ENCODE measurements at places on chromosomes 1 and 21. TPM values are rescaled to one million over a fixed set of nuclear protein-coding genes. Genes with fewer than 3 reads are reported as not detected.

The SLC45A3 gene
- total RNA-seq, result 4.1 TPM

The TBX19 gene
- 2.6 TPM for total RNA-seq

The ARHGEF10L gene
- 26.5 TPM for total RNA-seq

The LCE2B gene
- not detected for total RNA-seq

The C1QTNF12 gene
- total RNA-seq, result 1.2 TPM

The NBL1 gene
- total RNA-seq, result 180 TPM

DNA sequence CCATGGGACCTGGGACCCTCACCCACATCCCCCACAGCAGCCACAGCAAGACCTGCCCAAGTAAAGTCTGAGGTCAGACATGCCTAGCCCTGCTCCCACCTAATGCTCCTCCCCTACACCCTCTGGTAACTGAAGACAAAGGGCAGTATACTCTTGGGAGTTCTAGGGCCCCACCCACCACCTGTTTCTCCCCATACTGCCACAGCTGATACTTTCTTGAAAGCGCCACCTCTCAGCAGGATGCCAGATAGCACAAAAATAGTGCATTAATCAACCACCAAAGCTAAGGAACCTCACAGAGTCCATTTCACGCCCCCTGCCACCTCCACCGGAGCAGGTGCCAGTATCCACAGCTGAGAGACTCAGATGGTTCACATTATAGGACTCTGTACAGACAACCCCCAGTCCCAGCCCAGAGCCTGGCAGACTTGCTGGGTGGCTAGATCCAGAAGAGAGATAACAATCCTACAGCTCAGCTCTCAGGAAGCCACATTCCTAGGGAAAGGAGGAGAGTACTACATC lies 238.1 kb downstream of the LRRC40 start:
- no peaks in the 10 kb centered on the region for H3K4me1 ChIP-seq
- no peak overlapping the region for H3K4me3 ChIP-seq
- no peak overlapping the region for H3K27ac ChIP-seq
- no peaks in the 10 kb centered on the region for H3K27me3 ChIP-seq
- no peak for DNase-seq

GRCh38 chr1:2304921-2305681 lies 77.0 kb downstream of the SKI start:
- H3K36me3 ChIP-seq, result peaks cover 74% of the 10 kb centered on the region
- H3K4me1 ChIP-seq, result peaks cover 29% of the 10 kb centered on the region
- H3K27ac ChIP-seq, result no peak overlapping the region
- H3K4me3 ChIP-seq, result no peak overlapping the region
- no peak for DNase-seq

DNA sequence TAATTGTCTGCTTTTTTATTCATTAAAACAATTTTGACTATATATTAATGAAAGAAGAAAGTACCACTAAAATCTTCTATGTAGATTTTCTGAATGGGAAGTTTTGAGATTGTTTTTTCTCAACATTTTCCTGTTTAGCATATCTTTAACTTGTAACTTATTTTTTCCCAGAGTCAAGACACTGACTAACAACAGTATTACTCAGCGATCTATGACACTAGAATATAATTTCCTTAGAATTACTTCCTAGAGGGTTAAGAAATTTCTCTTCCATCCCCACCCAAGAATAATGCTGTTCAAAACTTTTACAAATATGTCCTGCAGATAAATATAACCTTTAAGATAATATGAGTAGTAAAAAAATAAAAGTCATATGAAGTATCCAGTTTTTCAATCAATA lies 218.2 kb upstream of the NR5A2 start:
- H3K27ac ChIP-seq, result no peak overlapping the region
- no peak for DNase-seq
- H3K36me3 ChIP-seq, result no peaks in the 10 kb centered on the region
- H3K27me3 ChIP-seq, result no peaks in the 10 kb centered on the region

DNA sequence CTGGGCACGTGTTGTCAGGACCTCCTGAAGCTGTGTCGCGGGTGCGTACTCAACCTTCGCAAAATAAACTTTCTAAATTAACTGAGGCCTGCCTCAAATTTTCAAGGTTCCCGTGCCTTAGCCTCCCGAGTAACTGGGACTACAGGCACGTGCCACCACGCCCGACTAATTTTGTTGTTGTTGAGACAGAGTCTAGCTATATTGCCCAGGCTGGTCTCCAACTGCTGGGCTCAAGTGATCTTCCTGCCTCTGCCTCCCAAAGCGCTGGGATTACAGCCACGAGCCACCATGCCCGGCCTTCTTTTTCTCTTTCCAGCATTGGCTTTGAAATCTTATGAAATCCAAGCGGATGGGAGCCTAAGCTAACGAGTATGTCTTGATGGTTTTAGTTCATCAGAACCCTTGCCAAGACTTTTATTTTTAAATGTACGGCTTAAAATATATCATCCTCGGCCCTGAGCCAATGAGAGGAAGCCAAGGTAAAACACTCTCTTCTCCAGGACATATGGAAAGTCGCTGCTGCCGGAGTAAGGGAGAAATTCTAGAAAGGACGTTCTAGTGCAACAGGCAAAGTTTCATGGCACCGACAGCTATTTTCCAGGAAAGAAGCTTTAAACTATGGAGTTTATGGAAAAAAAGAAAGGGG lies 12.7 kb upstream of the ERVH48-1 start:
- no peaks in the 10 kb centered on the region for H3K36me3 ChIP-seq
- no peak overlapping the region for H3K4me3 ChIP-seq

DNA sequence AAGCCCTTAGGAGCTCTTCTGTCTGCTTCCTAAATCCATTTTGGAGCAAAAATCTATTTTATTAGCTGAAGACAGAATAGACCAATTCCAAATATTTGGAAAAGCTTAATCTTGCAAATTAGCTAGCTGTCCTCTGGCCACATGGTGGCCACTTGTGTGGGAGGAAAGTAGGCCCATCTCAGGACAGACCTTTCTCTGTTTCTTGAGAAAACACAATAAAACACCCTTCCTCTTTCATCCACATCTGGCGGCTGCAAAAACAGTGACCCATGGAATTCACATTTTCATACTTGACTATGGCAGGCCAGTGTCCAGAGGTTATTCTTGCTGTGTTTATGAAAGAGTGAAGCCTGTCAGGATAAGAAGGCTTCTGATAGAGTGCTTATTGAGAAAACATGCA lies 275.6 kb downstream of the PLPP3 start:
- H3K27ac ChIP-seq, result no peak overlapping the region
- no peaks in the 10 kb centered on the region for H3K4me1 ChIP-seq
- no peaks in the 10 kb centered on the region for H3K27me3 ChIP-seq
- no peak overlapping the region for H3K4me3 ChIP-seq
- no peak for DNase-seq
- H3K36me3 ChIP-seq, result no peaks in the 10 kb centered on the region

DNA sequence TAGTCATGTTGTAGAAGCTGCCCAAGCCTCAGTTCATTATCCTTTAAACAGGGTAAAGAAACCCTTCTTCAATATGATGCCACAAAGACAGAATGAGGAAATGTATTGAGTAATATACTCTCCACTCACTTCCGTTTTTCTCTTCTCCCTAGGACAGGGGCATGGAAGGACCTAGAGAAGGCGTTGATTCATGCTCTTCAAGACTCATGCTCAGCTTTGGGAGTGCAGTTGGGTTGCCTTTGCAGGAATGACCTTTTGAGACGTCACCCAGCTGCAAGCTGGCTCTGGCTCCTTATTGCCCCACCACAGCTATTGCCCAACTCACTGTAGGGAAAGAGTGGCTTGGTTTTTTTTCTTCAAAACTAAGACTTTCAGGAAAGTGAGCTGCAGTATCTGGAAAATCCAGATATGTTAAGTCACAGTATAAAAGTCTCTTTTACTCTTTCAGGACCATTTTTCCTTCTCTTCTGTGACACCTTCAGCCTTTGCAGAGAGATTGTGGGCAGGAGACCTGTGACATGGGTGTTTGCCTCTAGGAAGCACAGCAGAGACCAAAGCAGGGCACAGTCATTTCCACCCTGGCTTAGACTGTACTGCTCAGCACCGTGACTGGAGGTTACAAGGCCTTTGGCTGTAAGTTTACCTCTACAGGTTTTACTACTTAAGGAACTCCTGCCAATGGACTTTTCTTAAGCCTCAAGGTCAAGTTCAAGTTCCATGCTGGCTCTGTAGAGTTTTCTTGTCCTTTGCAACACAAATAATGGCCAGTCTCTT lies 39.5 kb downstream of the XCL2 start:
- DNase-seq, result no peak
- H3K27me3 ChIP-seq, result no peaks in the 10 kb centered on the region
- no peaks in the 10 kb centered on the region for H3K36me3 ChIP-seq
- peak overlapping the region; percentile 73 for H3K27ac ChIP-seq
- H3K4me3 ChIP-seq, result no peak overlapping the region

DNA sequence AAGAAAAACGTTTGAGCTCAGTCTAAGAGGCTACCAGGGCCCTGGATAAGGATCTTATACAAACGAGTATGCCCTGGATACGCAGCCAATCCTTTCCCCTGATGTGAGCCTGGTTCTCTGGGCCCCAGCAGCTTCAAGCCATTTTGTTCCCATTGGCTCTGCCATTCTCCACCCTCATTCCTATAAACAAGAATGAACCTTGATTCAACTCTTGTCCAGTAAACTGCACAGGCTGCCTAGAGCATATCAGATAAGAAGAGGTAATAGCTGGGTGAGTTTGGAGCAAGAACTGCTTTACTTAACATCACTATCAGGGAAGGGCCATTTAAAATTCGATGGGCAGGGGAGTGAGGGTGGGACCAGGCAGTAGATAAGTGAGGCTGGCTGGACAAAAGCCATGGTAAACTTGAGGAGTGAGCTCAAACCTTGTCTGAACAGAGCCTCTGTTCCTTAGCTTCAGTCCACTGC lies 11.3 kb downstream of the BTG2 start:
- no peak overlapping the region for H3K4me3 ChIP-seq
- H3K27me3 ChIP-seq, result no peaks in the 10 kb centered on the region
- peak; percentile 62 for DNase-seq
- H3K27ac ChIP-seq, result peak overlapping the region; percentile 37

GRCh38 chr1:55821234-55821633 lies 606.1 kb upstream of the USP24 start:
- peaks cover 12% of the 10 kb centered on the region for H3K4me1 ChIP-seq
- no peaks in the 10 kb centered on the region for H3K27me3 ChIP-seq
- no peak for DNase-seq
- no peak overlapping the region for H3K27ac ChIP-seq
- no peaks in the 10 kb centered on the region for H3K36me3 ChIP-seq

- DNase-seq, result no peak
- H3K36me3 ChIP-seq, result no peaks in the 10 kb centered on the region
- H3K4me1 ChIP-seq, result no peaks in the 10 kb centered on the region
- H3K4me3 ChIP-seq, result no peak overlapping the region
These were observed 485.2 kb downstream of the PLPP3 start for GRCh38 chr1:56094168-56094567.

DNA sequence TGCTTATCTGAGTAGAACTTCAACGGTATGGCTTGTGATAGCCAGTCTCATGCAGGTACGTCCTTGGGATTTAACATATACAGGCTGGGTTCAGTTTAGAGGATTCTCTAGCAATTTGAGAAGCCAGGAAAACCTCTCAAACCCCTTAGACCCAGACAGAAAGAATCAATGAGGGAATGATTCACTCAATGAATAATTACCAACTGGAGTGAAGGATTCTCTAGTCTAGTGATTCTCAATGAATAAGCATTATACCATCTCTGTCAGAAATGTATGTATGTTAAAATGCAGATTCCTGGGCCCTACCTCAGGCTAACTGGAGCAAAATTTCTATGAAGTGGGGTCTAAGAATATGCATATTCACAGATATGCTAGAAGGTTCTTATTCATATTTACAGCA lies 54.5 kb upstream of the APP start:
- no peaks in the 10 kb centered on the region for H3K36me3 ChIP-seq
- H3K27ac ChIP-seq, result no peak overlapping the region
- no peak for DNase-seq

DNA sequence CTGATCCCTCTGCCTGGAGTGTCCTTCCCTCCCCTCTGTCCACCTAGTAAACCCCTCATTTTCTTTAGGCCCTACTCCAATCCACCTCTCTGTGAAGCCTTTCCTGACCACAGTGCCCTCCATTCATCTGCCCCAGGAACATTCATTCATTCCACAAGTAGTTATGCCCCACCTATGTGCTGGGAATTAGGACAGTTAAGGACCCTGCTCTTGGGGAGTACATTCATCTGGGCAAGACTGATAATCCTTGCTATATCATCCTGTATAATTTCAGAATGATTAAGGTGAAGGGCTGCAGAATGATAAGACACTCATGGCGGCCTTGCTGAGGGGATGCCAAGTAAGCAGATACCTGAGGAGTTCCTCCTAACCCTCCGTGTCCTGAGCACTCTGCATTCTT lies 10.3 kb upstream of the FAM20B start:
- no peaks in the 10 kb centered on the region for H3K27me3 ChIP-seq
- peaks cover 16% of the 10 kb centered on the region for H3K4me1 ChIP-seq
- DNase-seq, result no peak
- H3K36me3 ChIP-seq, result no peaks in the 10 kb centered on the region
- H3K27ac ChIP-seq, result no peak overlapping the region

GRCh38 chr1:164753521-164754077 lies 194.6 kb downstream of the PBX1 start:
- H3K4me3 ChIP-seq, result no peak overlapping the region
- peak overlapping the region; percentile 34 for H3K27ac ChIP-seq
- no peaks in the 10 kb centered on the region for H3K4me1 ChIP-seq
- H3K36me3 ChIP-seq, result no peaks in the 10 kb centered on the region
- no peak for DNase-seq

GRCh38 chr1:147504801-147505311 lies 36.4 kb upstream of the BCL9 start:
- H3K27me3 ChIP-seq, result no peaks in the 10 kb centered on the region
- H3K36me3 ChIP-seq, result no peaks in the 10 kb centered on the region
- DNase-seq, result peak; percentile 23
- no peak overlapping the region for H3K4me3 ChIP-seq
- H3K4me1 ChIP-seq, result no peaks in the 10 kb centered on the region

DNA sequence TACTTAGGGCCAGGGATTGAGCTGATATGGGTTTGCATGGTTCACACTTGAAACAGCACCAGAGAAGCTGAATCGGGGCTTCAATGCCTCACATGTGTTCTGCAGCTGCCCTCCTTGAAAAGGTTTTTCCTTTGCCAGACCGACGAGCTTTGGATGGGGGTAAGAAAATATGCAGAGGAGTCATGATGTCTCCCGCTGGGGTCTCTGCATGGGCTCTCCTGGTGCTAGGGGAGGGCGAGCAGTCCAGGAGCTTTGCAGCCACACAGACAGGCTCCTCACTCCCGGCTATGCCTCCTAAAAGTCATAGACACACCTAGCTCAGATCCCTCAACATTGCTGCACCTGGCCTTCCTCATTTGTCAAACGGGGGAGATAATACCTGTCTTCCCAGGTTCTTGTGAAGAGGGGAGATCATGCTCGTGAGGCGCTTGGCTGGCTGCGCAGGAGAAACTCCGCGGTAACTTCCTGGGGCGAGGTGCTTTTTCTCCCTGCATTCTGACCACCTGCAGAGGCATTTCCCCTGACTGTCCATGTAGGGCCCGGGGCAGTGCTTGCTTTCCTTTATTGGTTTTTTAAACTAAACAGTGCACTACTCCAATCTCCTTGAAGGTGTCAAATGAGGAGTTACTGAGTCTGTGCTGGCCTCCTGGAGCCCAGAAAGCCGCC lies 112.4 kb downstream of the PLXNA2 start:
- no peak overlapping the region for H3K27ac ChIP-seq
- H3K36me3 ChIP-seq, result no peaks in the 10 kb centered on the region
- DNase-seq, result no peak
- peaks cover 13% of the 10 kb centered on the region for H3K4me1 ChIP-seq
